Stimulated activated CD4-positive, alpha-beta T cell treated with anti-CD3 and anti-CD28 coated beads, Interleukin-4, amount 100 ng/mL, for 4 hours (primary cell): ENCODE measurements at places on chromosomes 1 and 21.

DNA sequence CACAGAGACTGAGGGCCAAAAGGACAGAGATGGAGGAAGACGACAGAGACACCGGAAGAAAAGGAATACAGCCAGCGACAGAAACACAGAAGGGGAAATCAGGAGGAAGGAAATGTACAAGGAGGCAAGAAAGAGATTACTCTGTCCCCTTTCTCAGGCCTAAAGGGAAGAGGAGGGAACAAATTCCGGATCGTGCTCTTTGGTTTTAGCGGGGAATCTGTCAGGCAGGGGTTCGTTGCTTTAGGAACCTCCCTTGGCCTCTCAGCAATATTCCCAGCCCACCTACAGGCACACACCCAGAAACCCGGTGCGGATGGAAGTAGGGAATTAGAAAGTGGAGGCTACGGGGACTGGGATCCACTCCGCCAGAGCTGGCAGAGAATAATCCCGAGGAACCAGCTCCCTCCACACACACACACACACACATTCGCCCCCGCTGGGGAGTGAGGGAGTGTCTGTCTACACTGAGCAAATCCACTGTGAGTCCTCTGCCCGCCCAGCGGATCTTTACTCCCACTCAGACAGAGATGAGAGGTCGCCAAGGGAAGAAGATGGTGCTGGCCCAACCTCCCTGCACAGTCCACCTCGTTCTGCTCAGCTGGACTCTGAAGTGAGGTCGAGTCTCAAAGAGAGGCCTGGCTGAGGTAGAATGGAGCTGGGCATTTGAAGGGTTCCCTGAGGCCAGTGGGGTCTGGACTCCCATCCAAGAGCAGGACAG, 5.7 kb downstream of the TAL1 start:
- no peak for DNase-seq

- no peak for DNase-seq
Measured at GRCh38 chr1:202616355-202616915, 93.8 kb downstream of the SYT2 start.

DNA sequence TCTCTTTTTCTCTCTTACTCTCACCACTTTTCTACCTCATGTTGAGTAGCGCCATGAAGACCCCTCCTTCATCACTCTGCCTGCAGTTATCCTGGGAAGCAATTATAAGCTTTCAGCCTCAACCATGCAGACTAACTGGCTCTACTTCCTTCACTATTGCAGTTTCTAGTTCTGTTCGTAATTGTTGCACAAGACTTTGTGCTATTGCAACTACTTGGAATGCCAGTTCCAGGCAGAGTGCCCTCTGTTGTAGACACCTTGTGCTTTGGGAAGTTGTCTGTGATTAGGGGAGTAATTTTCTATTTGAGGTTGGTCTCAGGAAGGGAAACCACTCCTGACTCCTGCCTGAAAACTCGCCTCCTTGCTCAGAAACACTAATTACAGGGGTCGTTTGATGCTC, 19.4 kb downstream of the PGM1 start:
- DNase-seq = no peak

- DNase-seq = no peak
Measured at GRCh38 chr1:198888379-198888943, 249.6 kb downstream of the PTPRC start.

GRCh38 chr1:8055973-8056372, 29.9 kb upstream of the ERRFI1 start:
- no peak for DNase-seq

- DNase-seq = no peak
Measured at GRCh38 chr1:108059945-108060344, 95.0 kb upstream of the VAV3 start.

GRCh38 chr1:12717301-12717838, 1.5 kb downstream of the AADACL3 start:
- DNase-seq = no peak

- no peak for DNase-seq
Measured at GRCh38 chr1:43484367-43484766, 30.6 kb upstream of the HYI start.

DNA sequence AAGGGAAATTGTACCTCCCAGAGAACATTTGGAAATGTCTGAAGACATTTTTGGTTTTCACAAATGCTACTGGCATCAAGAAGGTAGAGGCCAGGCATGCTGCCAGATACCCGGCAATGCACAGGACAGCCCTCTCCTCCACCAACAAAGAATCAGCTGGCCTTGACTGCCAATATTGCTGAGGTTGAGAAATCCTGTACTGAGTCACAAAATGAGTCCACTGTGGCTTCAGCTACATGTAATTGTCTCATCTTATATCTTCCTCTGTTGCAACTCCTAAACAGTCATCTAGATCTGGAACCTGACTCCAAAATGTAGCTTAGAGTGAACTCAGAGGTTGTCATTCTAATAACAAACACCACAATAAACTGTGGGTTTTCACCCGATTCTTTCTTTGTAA, 327.5 kb upstream of the POGK start:
- DNase-seq = no peak
